NCI-H526 treated with DMSO at 0.1 percent for 48 hours (cell line): ENCODE measurements at places on chromosomes 3 and 15.

- DNase-seq = no peak
These were observed 214.6 kb downstream of the MAGI1 start for GRCh38 chr3:65824166-65824565.

- DNase-seq = no peak
These were observed 228.0 kb downstream of the XXYLT1 start for GRCh38 chr3:195042743-195043606.

DNA sequence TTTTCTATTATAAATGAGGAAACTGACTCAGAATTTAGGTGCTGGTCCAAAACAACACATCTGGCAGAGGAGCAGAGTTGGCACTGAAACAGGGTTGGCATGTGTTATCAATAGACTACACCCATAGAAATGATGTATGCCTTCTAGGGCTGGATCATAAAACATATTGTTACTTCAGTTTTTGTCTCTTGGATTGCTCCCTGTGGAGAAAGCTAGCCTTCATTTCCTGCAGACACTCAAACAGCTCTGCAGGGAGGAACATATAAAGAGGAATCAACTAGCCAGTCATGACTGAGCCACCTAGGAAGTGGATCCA is 507 bp upstream of the MRPL3 start:
- no peak for DNase-seq

GRCh38 chr3:111739311-111739911 is 119.7 kb upstream of the PHLDB2 start:
- DNase-seq = no peak

GRCh38 chr15:31081588-31082250 is 19.8 kb downstream of the TRPM1 start:
- no peak for DNase-seq

DNA sequence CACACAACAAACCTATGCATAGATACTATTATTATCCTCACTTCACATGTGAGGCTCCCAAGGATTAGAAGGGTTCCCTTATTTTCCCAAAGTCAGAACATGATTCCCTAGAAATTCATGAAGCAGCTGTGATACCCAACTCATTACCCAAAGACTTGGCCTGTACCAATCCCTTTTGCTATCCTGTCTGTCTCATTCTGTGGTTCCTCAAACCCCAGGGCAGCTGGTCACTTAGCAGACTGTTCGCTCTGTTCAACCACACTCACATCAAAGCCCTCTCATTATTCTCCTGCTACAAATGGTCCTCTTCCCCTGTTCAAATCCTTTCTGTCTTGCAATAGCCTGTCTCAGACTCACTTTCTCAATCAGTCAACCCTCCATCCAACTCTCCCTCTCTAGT is 154.3 kb upstream of the TRIM42 start:
- no peak for DNase-seq

- no peak for DNase-seq
These were observed 4.9 kb upstream of the IQCF1 start for GRCh38 chr3:51908026-51908425.

GRCh38 chr3:179404307-179404706 is 47.0 kb downstream of the GNB4 start:
- no peak for DNase-seq

GRCh38 chr15:81807806-81808205 is 238.0 kb downstream of the MEX3B start:
- no peak for DNase-seq

DNA sequence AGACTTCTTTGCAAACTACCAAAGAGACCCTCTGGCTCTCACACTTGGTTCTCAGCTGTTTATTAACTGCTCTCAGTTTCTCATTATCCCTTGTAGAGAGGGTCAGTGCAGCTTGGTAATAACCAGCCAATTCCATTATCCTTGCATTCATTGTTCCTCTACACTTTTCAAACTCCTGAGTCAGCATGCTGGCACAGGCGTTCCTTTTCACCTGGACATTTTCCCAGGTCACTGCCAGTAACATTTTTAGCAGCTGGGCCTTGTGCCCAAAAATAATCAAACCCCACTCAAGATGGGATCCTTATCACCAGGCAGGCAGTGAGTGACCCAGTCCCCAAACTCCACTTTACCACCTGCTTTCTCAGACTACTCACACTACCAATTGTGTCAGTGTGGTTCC is 4.8 kb upstream of the SUMF1 start:
- no peak for DNase-seq

DNA sequence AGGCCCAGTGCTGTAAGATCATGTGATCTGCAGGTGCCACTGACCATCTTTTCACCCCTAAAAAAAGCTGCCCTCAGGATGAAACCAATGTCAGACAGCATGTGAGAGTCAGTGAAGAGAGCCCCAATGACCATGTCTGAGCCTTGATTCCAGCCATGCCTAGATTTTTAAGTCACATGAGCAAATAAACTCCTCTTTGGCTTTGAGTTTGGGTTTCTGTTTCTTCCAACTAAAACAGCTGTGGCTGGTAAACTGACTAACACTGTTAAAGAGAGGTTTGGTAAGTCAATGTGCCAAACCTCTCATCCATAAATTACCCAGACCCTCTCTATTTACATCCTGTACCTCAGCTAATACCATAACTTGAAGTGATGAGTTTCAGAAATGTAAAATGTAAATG is 8.3 kb downstream of the MYO5A start:
- no peak for DNase-seq

- no peak for DNase-seq
These were observed 66.5 kb downstream of the IGSF11 start for GRCh38 chr3:118968111-118968510.

GRCh38 chr15:97076011-97076410 is 745.5 kb downstream of the NR2F2 start:
- no peak for DNase-seq

GRCh38 chr15:65306551-65306950 is 2.1 kb downstream of the RNU5B-1 start:
- no peak for DNase-seq

DNA sequence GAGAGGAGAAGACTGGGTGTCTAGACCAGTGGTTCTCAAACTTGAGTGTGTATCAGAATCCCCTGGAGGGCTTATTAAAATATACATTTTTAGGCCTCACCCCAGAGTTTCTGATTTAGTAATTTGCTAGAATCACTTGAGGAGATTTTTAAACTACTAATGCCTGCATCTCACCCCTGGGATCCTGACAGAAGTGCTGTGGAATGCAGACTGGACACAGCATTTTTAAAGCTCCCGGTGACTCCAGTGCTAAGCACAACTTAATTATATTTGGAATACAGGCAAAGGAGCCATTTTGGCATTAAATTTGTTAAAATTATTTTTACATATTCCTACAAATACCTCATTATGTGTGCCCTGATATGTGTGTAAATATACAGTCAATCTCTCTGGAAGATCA is 26.7 kb upstream of the COL6A6 start:
- DNase-seq = no peak

- DNase-seq = no peak
These were observed 530.6 kb upstream of the ROBO2 start for GRCh38 chr3:76509179-76509830.

DNA sequence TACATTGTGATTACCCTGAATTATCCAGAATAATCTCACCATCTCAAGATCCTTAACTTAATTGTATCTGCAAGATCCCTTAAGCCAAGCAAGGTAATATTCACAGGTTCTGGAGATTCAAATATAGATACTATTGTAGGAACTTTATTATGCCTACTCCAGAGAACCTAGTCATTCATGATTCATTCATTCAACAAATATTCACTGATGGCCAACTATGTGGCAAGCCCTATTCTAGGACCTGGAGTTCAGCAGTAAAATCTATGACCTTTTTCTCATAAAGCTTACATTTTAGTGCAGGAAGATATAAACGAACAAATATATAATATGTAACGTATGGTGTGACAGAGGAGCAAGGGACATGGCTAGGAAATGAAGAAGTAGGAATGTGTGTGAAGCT is 49.6 kb downstream of the ISL2 start:
- DNase-seq = no peak

- no peak for DNase-seq
These were observed 66.4 kb downstream of the EXOG start for GRCh38 chr3:38562467-38562925.
